ENCODE measurements at places on chromosomes 6 and 20.

DNA sequence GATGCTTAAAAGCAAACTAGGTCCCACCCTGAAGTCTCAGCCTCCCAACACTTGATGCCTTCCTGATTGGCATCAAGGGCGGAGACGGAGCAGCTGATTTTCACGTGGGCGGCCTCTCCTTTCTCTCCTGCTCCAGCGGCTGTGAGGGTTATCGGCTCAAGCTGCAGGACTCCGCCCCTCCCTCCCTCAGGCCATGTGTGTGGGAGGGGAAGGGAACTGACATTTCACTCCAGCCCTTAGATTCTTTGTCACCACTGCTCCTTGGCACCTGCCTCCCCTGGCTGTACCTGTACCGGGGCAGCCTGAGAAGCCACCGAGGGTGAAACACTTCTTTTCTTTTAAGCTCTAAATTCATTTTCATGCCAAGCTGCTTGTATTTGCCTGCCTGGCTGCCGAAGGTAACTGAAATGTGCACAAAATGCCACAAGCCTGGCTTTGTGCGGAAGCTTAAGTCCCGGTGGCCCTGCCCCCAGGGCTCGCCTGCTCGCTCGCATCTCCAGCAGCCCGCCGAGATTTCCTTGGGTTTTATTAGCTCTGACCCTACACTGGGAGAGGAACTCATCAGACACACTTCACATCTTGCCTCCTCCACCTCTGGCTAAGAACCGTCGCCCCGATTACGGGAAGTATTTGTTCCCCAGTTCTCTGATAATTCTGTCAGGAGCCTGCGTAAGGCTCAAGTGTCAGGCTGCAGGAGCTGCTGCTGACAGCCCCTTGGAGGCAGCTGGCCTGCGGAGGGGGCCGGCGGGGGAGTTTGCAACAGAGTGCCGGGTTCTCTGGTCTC lies 9.6 kb upstream of the CPNE5 start:
- DNase-seq, result no peak

GRCh38 chr20:10954137-10954840 lies 280.5 kb upstream of the JAG1 start:
- DNase-seq, result no peak

DNA sequence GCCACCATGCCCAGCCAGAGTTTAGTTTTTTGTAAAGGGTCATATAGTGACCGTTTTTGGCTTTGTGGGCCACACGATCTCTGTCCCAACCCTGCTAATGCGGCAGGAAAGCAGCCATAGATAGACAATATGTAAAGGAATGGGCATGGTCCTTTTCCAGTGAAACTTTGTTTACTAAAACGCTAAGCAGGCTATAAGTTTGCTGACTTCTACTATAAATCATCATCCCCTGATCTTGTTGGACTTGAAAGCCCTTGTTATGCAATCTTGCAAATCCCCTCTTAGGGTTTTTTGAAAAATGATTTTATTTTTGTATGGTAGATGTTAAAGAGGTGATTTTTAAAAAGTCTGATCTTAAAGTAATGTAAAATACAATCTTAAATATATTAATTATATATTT lies 63.6 kb downstream of the CBFA2T2 start:
- DNase-seq, result no peak

- no peak for DNase-seq
These were observed 451.6 kb downstream of the FRK start for GRCh38 chr6:115609111-115609510.

GRCh38 chr6:53556986-53557715 lies 12.2 kb upstream of the GCLC start:
- DNase-seq, result no peak

Data from GM18507 (cell line).